ENCODE measurements at places on chromosomes 7 and 10. TPM values are rescaled to one million over a fixed set of nuclear protein-coding genes. Genes with fewer than 3 reads are reported as not detected.
A peak's percentile ranks its signal among the peaks of the same experiment; 100 is the strongest.

- H3K4me3 ChIP-seq = no peak overlapping the region
- H3K36me3 ChIP-seq = no peaks in the 10 kb centered on the region
- peaks cover 15% of the 10 kb centered on the region for H3K4me1 ChIP-seq
- peaks cover 3% of the 10 kb centered on the region for H3K27me3 ChIP-seq
- H3K27ac ChIP-seq = no peak overlapping the region
- no peak for DNase-seq
Observed at GRCh38 chr7:148553979-148554378, 36.6 kb upstream of the C7orf33 start.

DNA sequence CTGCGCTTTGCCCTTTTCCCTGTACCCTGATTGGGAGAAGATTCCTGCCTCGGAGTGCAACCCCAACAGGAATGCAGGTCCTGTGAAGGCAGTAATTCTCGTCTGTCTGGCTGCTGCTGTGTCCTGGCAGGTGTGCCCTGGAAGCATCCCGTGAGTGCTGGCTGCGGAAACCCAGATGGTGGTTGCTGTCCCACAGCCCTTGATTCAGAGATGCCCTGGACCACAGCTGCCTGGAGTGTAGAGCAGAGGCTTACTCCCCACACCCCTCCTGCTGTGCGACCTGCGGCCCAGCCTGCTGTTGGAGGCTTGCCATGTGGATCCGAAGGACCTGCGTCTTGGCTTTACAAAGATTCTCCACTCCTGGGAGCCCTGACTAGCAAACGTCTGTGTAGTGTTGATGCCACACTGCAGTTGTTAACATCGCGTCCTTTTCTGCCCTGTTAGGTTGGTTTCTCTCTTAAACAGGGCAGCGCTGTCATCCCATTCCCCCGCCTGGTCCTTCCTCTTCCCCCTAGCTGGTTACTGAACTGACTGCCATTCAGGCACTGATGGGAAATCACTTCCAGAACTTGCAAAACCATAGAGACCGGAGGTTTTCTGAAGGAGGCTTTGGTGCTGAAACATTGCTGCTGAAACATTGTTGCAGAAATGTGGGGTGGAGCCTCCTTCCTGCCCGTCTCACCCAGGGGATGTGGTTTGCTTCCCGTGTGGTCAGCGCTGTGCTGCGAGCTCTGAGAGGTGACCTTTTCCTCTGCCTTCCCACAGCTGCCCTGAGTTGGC is 53.3 kb downstream of the DNAJB6 start:
- peaks cover 35% of the 10 kb centered on the region for H3K4me1 ChIP-seq
- H3K4me3 ChIP-seq = no peak overlapping the region
- no peaks in the 10 kb centered on the region for H3K27me3 ChIP-seq
- no peak for DNase-seq

GRCh38 chr7:22944022-22944421 is 69.9 kb downstream of the HYCC1 start:
- no peak for DNase-seq
- H3K36me3 ChIP-seq = peaks cover 3% of the 10 kb centered on the region
- H3K27ac ChIP-seq = no peak overlapping the region
- H3K27me3 ChIP-seq = no peaks in the 10 kb centered on the region
- H3K4me3 ChIP-seq = no peak overlapping the region

GRCh38 chr10:99562631-99563030 is 29.9 kb downstream of the NKX2-3 start:
- peaks cover 17% of the 10 kb centered on the region for H3K27me3 ChIP-seq
- H3K27ac ChIP-seq = no peak overlapping the region
- no peak for DNase-seq
- H3K4me1 ChIP-seq = no peaks in the 10 kb centered on the region
- H3K4me3 ChIP-seq = no peak overlapping the region

GRCh38 chr7:84364708-84365107 is 170.1 kb upstream of the SEMA3A start:
- peaks cover 5% of the 10 kb centered on the region for H3K27me3 ChIP-seq
- H3K4me1 ChIP-seq = no peaks in the 10 kb centered on the region
- H3K4me3 ChIP-seq = no peak overlapping the region
- no peak for DNase-seq
- no peak overlapping the region for H3K27ac ChIP-seq

DNA sequence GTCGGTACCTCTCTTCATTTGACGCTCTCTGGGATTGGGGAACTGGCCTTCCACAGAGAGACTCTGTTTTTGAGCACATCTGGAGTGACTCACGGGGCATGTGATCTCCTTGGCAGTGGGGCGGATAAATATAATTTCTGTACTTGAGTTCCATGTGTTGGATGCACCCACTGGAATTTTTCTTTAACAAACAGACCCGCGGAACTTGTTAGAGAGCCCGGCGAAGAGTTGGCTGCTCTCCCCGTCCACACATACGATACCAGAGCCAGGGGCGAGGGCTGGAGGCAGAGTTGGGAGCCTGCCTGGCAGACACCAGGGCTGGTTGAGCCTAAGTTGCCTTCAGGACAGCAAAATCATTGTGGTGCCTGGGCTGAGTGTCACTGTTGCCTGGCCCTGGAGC is at the start of gene FAM180A:
TSS of gene FAM180A (minus strand) at position 44 of the 400 bp plus-strand sequence. CDS start 233 bp downstream, outside the sequence.
- H3K4me1 ChIP-seq = no peaks in the 10 kb centered on the region
- DNase-seq = no peak
- no peaks in the 10 kb centered on the region for H3K36me3 ChIP-seq
- no peak within 1 kb of the TSS for H3K4me3 ChIP-seq
- peaks cover 2% of the 10 kb centered on the region for H3K27me3 ChIP-seq

- H3K4me1 ChIP-seq = peaks cover 18% of the 10 kb centered on the region
- peaks cover 31% of the 10 kb centered on the region for H3K27me3 ChIP-seq
- no peak overlapping the region for H3K4me3 ChIP-seq
- DNase-seq = no peak
Observed at GRCh38 chr10:114103284-114103683, 59.6 kb downstream of the ADRB1 start.

Gene ZNF25
- 7.6 TPM for total RNA-seq

Gene TMUB1
- 30.2 TPM for total RNA-seq

Gene ERVW-1
- total RNA-seq = not detected

DNA sequence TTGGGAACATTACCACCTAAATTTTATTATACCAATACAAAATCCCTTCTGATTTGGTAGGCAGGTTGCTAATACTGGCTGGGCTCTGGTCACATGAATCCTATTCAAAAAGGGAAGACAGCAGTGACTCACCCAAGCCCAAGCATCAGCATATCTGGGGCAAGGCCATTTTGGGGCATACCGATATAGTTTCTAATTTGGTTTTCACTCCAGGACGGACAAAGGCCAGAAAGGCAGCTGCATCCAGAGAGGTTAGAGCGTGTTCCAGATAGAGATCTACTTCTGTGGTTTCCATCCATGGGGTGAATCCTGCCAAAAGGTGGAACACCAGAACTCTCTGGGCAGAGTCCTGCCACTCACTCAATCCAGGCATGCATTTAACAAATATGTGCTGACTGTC is 335.8 kb downstream of the ELMO1 start:
- no peaks in the 10 kb centered on the region for H3K27me3 ChIP-seq
- H3K36me3 ChIP-seq = peaks cover 33% of the 10 kb centered on the region
- no peak overlapping the region for H3K27ac ChIP-seq

Gene RP9
- 14.2 TPM for total RNA-seq

Gene MCM7
- total RNA-seq = 395 TPM

GRCh38 chr10:72335394-72336258 is 19.1 kb downstream of the DNAJB12 start:
- DNase-seq = peak; percentile 69
- peak overlapping the region; percentile 100 for H3K27ac ChIP-seq
- H3K4me3 ChIP-seq = peak overlapping the region; percentile 65

GRCh38 chr10:17607603-17608332 is 9.4 kb downstream of the HACD1 start:
- no peak overlapping the region for H3K27ac ChIP-seq
- no peak overlapping the region for H3K4me3 ChIP-seq
- H3K4me1 ChIP-seq = no peaks in the 10 kb centered on the region
- no peaks in the 10 kb centered on the region for H3K27me3 ChIP-seq
- DNase-seq = peak; percentile 23

- peaks cover 3% of the 10 kb centered on the region for H3K4me1 ChIP-seq
- peaks cover 2% of the 10 kb centered on the region for H3K36me3 ChIP-seq
- H3K27ac ChIP-seq = no peak overlapping the region
- H3K27me3 ChIP-seq = peaks cover 33% of the 10 kb centered on the region
Observed at GRCh38 chr7:18082169-18082568, 54.5 kb upstream of the PRPS1L1 start.

GRCh38 chr10:106746868-106747267 is 417.6 kb downstream of the SORCS1 start:
- no peaks in the 10 kb centered on the region for H3K36me3 ChIP-seq
- H3K27ac ChIP-seq = no peak overlapping the region
- no peak for DNase-seq
- no peaks in the 10 kb centered on the region for H3K27me3 ChIP-seq

GRCh38 chr10:48508791-48509772 is 95.8 kb downstream of the ARHGAP22 start:
- no peak overlapping the region for H3K4me3 ChIP-seq
- no peak overlapping the region for H3K27ac ChIP-seq
- DNase-seq = no peak

Gene GPR15LG
- not detected for total RNA-seq

DNA sequence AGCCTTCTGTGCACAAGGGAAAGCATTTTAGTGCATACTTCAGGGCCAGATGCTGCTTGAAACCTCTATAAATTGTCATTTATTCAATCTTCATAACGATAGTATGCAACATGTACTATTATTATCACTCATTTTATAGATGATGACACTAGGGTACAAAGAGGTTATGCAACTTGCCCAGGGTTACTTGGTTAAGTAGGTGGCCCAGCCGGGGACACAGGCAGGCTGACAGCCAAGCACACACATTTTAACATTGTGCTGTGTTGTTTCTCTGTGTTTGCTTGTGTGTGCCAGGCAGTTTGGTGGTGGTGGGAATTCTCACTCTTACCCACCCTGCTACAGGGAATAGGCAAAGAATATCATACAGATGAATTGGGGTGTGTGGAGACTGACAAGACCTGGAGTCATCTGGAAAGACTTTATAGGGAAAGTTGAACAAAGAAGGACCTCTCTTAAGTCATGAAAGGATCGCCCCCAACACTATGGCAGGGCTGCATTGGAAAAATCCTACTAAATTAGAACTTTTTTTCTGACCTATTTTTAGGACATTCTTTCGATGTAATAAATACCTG is 98.9 kb downstream of the MKX start:
- H3K36me3 ChIP-seq = no peaks in the 10 kb centered on the region
- peaks cover 16% of the 10 kb centered on the region for H3K27me3 ChIP-seq
- DNase-seq = no peak
- H3K4me3 ChIP-seq = no peak overlapping the region
- no peaks in the 10 kb centered on the region for H3K4me1 ChIP-seq

Gene SUN3
- not detected for total RNA-seq

DNA sequence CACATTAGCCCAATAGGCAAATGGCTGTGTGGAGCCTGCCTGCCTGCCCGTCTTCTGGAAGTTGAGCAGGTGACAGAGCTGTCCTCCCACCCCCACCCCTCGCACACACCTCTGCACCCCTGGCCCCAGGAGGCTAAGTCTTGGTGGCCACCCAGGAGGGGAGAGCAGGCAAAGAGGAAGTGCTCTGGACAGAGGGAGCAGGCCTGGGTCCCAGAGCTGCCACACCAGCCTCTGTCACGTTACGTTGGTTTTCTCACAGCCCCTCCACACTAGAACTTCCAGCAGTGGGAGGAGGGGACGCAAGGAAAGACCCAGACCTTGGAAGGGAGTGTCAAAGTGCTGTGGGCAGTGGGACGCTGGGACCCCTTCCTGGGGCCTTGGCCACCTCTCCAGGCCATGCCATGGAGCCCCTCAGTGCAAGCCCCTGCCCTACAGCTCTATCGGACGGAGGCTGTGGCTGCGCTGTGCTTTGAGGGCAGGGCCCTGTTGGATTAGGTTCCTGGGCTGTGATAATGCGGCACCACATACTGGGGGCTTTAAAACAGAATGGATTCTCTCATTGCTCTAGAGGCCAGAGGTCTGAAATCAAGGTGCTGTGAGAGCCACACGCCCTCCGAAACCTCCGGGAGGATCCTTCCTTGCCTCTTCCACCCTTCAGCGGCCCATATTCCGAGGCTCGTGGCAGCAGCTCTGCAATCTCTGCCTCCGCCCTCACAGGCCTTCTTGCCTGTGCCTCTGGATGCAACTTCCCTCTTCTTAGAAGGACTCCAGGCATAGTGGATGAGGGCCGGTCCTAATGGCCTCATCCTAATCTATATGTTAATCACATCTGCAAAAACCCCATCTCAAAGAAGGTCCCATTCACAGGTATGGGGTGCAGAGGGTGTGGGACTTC is 9.9 kb downstream of the PRKAG2 start:
- H3K27ac ChIP-seq = no peak overlapping the region
- no peaks in the 10 kb centered on the region for H3K27me3 ChIP-seq
- DNase-seq = no peak
- H3K4me1 ChIP-seq = peaks cover 16% of the 10 kb centered on the region

Gene SKIDA1
- not detected for total RNA-seq

- H3K27ac ChIP-seq = no peak overlapping the region
- H3K36me3 ChIP-seq = no peaks in the 10 kb centered on the region
- no peak for DNase-seq
- H3K4me1 ChIP-seq = no peaks in the 10 kb centered on the region
- peaks cover 21% of the 10 kb centered on the region for H3K27me3 ChIP-seq
Observed at GRCh38 chr10:2837674-2838073, 229.7 kb upstream of the PFKP start.

GRCh38 chr10:62130948-62131347 is 137.7 kb downstream of the RTKN2 start:
- H3K27me3 ChIP-seq = no peaks in the 10 kb centered on the region
- no peak overlapping the region for H3K27ac ChIP-seq
- H3K36me3 ChIP-seq = peaks cover 6% of the 10 kb centered on the region
- H3K4me1 ChIP-seq = peaks cover 8% of the 10 kb centered on the region
- H3K4me3 ChIP-seq = no peak overlapping the region
- DNase-seq = no peak

DNA sequence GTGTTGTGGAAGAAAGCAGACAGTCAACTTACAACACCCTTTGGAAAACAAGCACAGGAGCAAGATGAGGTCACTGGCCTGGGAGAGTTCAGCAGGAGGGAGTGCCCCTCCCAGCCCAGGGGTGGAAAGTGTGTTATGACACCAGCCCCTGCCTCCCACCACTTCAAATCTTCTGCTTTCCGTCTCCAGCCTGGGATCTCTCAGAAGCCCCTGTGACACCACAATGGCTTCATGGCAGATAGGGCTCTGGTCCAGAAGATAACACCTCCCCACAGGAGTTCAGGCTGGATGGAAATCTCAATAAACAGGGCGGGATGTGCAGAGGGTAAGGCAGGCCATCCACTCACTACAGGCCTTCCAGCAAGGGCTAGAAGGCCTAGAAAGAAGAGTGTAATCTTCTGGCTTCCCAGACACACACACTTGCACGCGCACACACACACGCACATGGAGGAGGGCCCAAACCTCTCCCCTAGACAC is 48.7 kb upstream of the ZMIZ1 start:
- H3K27me3 ChIP-seq = no peaks in the 10 kb centered on the region
- DNase-seq = no peak
- H3K4me1 ChIP-seq = peaks cover 5% of the 10 kb centered on the region
- H3K4me3 ChIP-seq = no peak overlapping the region
- no peak overlapping the region for H3K27ac ChIP-seq

- peak overlapping the region; percentile 97 for H3K27ac ChIP-seq
- H3K4me1 ChIP-seq = peaks cover 55% of the 10 kb centered on the region
- peak overlapping the region; percentile 96 for H3K4me3 ChIP-seq
- DNase-seq = peak; percentile 63
Observed at GRCh38 chr10:102646610-102647442, 2.5 kb downstream of the TRIM8 start.

Gene CALCR
- total RNA-seq = not detected

Data from activated naive CD4-positive, alpha-beta T cell treated with anti-CD3 and anti-CD28 coated beads for 36 hours (primary cell).